ENCODE measurements at places on chromosomes 6 and 20. TPM values are rescaled to one million over a fixed set of nuclear protein-coding genes. Genes with fewer than 3 reads are reported as not detected.

DNA sequence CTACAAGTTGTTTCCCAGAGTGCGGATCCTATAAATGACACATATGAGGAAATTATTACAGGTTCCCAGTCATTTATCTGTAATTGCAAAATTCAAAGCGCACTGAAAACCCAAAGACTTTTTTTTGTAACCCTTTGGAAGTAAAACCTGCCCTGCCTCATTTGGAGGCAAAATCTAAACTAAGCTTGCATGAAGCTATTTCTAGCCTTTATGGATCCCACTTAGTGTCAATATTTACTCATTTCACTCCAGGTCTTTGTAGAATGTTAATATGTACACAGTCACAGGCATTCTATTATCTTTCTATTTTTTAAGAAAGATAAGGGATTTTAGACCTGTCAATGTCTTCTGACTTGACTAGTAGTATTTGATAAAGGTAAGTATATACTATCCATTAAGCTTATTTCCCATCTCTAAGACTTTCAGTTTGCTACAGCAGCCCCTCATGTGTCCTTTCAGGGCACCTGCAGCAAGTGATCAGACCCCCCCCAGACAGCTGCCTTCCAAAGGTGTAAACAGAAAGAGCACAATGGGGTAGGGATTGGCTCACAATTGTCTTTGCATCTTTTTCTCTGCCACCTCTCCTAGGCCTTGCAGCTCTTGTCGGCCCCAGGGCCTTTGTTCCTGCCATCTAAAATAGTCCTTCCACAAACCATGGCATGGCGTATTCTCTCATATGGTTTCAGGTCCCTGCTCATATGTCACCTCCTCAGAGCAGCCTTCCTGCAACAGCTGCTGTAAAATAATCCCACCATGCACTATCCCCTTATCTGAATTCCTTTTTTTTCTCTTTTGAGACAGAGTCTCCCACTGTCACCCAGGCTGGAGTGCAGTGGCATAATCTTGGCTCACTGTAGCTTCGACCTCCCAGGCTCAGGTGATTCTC is 1.3 kb upstream of the REPS1 start:
- H3K27me3 ChIP-seq, result no peaks in the 10 kb centered on the region
- H3K4me3 ChIP-seq, result peak overlapping the region; percentile 93
- DNase-seq, result no peak

DNA sequence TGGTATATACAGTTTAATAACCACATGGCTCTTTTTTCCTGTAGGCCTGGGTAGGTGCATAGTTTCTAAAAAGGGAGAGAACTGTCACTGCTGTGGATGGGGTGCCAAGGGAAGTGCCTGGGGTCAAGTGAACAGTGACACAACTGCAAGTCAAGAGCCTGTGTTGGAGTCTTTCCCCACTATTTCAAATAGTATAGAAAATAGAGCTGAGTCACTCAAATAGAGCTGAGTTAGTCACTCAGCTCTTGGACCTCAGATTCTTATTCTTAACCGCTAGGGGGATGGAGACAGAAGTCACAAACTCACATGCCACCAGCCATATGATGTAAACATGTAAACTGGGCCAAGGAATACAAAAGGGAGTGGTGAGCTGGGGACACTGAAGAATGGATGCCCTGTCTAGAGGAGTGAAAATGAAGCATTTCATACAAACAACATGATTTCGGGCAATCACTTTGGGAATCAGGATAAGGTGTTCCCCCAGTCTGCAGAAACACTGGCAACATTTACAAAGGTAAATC is 2.1 kb downstream of the NQO2 start:
- DNase-seq, result peak; percentile 66
- H3K36me3 ChIP-seq, result no peaks in the 10 kb centered on the region
- H3K4me1 ChIP-seq, result peaks cover 12% of the 10 kb centered on the region
- peaks cover 25% of the 10 kb centered on the region for H3K27me3 ChIP-seq

DNA sequence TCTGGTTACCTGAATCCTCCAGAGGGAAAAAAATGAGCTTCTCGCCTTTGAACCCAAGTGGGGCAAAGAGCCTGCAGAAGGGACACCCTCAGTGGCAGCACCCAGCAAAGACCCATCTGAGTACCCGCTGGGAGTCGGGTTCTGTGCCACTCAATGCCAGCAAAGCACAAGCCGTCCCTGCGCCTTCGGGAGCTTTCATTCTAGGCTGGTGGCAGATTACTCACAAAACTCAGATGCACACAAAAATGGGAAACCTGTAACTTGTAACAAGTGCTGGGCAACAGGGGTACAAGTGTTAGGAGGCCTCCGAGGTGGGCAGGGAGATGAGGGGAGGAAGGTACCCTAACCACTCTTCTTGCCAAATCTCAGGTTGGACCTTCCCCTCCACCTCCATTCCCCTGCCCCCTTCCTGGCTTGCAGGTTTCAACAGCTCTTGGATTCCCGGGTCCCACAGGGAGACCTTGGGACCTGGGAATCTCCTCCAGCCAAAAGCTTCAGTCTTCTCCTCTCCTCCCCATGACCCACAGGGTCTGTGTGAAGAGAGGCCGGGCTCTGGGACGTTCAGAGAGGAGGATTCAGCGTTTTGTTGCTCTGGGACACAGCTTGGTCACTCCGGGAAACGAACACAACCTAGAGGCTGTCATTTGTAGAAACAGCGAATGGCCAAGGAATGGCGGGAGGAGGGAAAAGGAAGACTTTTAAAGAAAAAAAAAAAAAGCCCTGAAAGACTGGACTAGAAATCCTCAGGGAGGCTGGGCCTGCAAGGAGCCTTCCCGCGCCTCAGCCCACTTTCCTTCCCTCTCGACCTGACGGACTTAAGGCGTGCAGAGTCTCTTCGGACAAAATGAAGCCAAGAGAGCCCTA is 1.2 kb upstream of the PARD6B start:
- peak overlapping the region; percentile 53 for H3K4me3 ChIP-seq
- peaks cover 30% of the 10 kb centered on the region for H3K4me1 ChIP-seq
- H3K27me3 ChIP-seq, result no peaks in the 10 kb centered on the region
- peak overlapping the region; percentile 65 for H3K27ac ChIP-seq
- no peak for DNase-seq

- no peak overlapping the region for H3K27ac ChIP-seq
- DNase-seq, result no peak
- no peaks in the 10 kb centered on the region for H3K27me3 ChIP-seq
- no peaks in the 10 kb centered on the region for H3K36me3 ChIP-seq
- H3K4me1 ChIP-seq, result no peaks in the 10 kb centered on the region
Observed at GRCh38 chr20:1165941-1166340, 18.8 kb downstream of the TMEM74B start.

DNA sequence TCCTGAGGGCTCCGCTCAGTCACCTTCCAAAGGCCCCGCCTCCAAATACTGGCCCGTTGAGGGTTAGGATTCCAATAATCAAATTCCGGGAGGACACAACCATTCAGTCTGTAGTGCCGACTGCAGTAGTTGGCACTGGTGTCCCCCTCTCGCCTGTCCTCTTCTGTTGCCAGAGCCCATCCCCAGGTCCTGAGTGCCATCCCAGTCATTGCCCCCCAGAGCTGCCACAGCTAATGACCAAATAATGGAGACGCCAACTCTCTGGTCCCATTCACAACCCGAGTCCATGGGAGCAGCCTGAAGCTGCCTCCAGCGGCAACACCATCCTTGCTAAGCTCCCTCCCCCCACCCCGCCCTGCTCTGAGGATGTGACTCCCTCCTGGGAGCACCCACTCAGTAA is 115.9 kb downstream of the JPH2 start:
- no peaks in the 10 kb centered on the region for H3K36me3 ChIP-seq
- H3K4me1 ChIP-seq, result no peaks in the 10 kb centered on the region
- H3K27ac ChIP-seq, result no peak overlapping the region
- DNase-seq, result no peak

GRCh38 chr6:140319209-140319608 is 944.8 kb upstream of the CITED2 start:
- no peak overlapping the region for H3K4me3 ChIP-seq
- no peaks in the 10 kb centered on the region for H3K36me3 ChIP-seq
- H3K27me3 ChIP-seq, result no peaks in the 10 kb centered on the region
- H3K27ac ChIP-seq, result no peak overlapping the region

DNA sequence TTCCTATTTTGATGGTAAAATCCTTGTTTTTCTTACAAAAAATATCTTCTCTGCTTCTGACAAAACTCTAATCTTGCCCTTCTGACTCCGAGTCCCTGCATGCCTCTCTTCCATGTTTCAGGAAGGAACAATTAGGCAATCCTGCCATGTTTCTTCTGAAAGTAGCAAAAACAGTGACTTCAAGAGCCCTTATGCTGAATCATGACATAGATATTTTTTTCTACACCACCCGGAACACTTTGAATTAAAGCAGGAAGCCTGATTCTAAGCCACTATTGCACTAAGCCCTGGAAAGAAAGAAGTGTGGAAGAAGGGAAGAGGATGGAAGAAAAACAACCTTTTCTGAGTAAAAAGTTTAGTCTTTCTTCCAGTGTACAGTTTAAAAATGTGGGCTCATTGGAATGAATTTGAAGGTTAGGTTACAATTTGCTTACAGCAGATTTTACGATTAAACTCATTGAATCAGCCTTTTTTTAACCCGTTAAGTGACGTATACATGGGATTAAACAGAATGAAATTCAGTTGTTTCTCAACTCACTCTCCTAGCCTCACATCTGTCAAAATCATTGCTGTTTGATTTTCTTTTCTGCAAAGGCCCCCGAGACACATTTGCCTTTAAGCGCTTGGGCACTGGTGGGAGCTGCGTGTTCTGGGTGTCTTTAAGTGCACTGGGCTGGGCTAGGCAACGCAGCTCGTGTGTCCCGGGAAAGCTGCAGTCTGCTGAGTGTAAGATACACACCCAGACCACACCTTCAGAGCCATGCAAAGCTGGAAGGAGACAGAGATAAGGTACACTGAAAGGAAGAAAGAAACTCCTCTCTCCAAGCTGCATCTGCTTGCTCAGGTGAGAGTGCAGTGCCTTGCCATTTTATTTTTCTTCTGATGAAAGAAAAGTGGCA is 159.4 kb upstream of the CITED2 start:
- no peaks in the 10 kb centered on the region for H3K36me3 ChIP-seq
- no peak overlapping the region for H3K4me3 ChIP-seq
- H3K27ac ChIP-seq, result no peak overlapping the region

DNA sequence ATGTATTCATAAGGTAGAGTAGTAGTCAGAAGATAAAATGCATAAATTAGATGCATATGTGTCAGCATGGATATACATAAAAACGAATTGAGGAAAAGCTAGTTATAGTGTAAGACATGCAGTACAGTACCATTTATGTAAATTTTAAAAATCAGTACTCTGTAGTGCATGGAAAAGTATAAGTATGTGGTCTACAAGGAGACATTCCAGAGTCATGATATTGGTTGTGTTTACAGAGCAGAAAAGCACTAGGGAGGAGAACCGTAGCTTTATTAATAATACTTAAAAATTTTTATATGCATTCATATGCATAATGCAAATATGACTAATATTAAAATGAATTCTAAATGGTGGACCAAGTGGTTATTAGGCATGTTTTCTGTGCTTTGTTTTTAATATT is 220.0 kb downstream of the ZFAND3 start:
- H3K27ac ChIP-seq, result no peak overlapping the region
- no peak for DNase-seq
- H3K4me3 ChIP-seq, result no peak overlapping the region
- no peaks in the 10 kb centered on the region for H3K27me3 ChIP-seq
- peaks cover 23% of the 10 kb centered on the region for H3K4me1 ChIP-seq
- no peaks in the 10 kb centered on the region for H3K36me3 ChIP-seq

GRCh38 chr6:37033819-37034795 is 28.7 kb downstream of the FGD2 start:
- H3K27me3 ChIP-seq, result no peaks in the 10 kb centered on the region
- no peaks in the 10 kb centered on the region for H3K36me3 ChIP-seq
- H3K4me1 ChIP-seq, result no peaks in the 10 kb centered on the region
- no peak overlapping the region for H3K27ac ChIP-seq
- H3K4me3 ChIP-seq, result no peak overlapping the region
- DNase-seq, result no peak

- H3K27me3 ChIP-seq, result no peaks in the 10 kb centered on the region
- H3K27ac ChIP-seq, result peak overlapping the region; percentile 47
- no peaks in the 10 kb centered on the region for H3K36me3 ChIP-seq
- peak overlapping the region; percentile 46 for H3K4me3 ChIP-seq
Observed at GRCh38 chr20:50172347-50173013, 18.1 kb upstream of the CEBPB start.

DNA sequence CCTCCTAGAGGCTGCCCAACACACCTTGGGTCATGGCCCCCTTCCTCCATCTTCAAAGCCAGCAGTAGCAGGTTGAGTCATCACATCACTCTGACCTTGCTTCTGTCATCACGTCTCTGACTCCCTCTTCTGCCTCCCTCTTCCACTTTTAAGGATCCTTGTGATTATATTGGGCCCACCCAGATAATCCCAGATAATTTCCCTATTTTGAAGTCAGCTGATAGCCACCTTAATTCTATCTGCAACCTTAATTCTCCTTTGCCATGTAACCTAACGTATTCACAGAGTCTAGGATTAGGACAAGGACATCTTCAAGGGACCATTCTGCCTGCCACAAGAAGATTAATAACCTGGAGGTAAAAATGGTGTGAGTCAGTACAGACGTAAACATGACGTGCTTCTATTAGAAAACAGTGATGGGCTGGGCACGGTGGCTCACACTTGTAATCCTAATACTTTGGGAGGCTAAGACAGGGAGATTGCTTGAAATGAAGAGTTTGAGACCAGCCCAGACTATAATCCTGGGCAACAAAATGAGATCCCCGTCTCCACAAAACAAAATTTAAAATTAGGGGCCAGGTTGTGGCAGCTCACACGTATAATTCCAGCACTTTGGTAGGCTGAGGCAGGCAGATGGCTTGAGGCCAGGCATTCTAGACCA is 3.3 kb downstream of the ZSWIM3 start:
- H3K27ac ChIP-seq, result no peak overlapping the region
- H3K4me3 ChIP-seq, result no peak overlapping the region
- DNase-seq, result no peak
- H3K27me3 ChIP-seq, result no peaks in the 10 kb centered on the region
- H3K36me3 ChIP-seq, result no peaks in the 10 kb centered on the region
- H3K4me1 ChIP-seq, result no peaks in the 10 kb centered on the region

DNA sequence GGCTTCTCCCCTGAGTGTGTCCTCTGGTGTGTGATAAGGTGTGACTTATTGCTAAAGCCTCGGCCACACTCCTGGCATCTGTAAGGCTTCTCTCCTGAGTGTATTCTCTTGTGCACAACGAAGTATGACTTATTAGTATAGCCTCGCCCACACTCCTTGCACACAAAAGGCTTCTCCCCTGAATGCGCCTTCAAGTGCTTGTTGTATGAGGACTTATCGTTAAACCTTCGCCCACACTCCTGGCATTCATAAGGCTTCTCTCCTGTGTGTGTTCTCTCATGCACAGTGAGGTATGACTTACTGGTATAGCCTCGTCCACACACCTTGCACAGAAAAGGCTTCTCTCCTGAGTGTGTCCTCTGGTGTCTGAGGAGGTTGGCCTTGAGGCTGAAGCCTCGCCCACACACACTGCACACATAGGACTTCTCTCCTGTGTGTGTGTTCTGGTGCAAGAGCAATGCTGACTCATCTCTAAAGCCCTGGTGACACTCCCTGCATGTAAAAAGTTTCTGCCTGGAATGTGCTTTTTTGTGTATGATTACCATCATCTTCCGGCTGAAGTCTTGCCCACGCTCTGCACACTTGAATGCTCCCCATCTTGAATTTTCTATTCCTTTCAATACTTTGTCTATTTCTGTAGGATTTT is 20.4 kb downstream of the ZNF337 start:
- H3K36me3 ChIP-seq, result no peaks in the 10 kb centered on the region
- no peaks in the 10 kb centered on the region for H3K27me3 ChIP-seq
- no peak for DNase-seq
- H3K4me3 ChIP-seq, result no peak overlapping the region

GRCh38 chr20:15482525-15482924 is 1090.7 kb downstream of the KIF16B start:
- no peaks in the 10 kb centered on the region for H3K4me1 ChIP-seq
- H3K27me3 ChIP-seq, result no peaks in the 10 kb centered on the region
- no peak overlapping the region for H3K4me3 ChIP-seq
- H3K27ac ChIP-seq, result no peak overlapping the region
- peak; percentile 13 for DNase-seq

Gene SERINC1
- total RNA-seq, result 136 TPM

Gene SRC
- 15.4 TPM for total RNA-seq

Gene EYA4
- total RNA-seq, result 2.3 TPM

Gene LINC00237
- total RNA-seq, result not detected

Gene CASS4
- 0.09 TPM for total RNA-seq

Gene TPBG
- 362 TPM for total RNA-seq

All from neural progenitor cell (in vitro differentiated cells).